ENCODE measurements at places on chromosomes 11 and 22.

DNA sequence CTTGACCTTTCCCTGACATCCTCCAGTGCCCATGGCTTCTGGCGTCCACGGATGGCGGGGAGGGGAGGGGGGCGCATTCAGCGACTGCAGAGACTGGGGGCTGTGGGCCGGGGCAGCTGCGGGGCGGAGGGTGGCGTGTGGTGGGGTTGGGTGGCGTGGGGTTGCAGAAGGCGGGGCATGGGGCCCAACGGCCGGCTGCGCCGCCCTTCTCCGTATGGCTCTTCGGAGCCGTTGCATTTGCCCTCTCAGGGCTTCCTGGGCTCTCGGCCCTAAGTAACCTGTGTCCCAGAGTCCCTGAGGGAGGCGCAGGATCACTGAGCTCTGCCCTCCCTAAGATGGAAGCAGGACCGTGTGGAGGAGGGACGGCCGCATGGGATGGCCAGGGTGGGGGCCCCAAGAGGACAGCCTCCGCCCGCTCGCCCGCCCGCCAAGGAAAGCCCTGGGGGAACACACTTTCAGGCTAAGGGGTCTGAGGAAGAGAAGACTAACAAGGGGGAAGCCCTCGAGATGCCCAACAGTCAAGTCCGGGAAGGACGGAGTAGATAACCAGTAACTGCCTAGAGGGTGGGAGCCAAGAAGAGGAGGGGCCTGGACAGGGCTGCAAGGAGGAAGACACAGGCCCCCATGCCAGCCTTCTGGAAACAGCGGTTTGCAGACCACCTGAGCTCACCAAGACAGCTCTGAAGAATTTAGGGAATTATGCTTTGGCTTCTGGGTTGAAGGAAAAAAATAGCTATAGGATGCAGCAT is 9.2 kb upstream of the AIFM3 start:
- peak; percentile 81 for DNase-seq

DNA sequence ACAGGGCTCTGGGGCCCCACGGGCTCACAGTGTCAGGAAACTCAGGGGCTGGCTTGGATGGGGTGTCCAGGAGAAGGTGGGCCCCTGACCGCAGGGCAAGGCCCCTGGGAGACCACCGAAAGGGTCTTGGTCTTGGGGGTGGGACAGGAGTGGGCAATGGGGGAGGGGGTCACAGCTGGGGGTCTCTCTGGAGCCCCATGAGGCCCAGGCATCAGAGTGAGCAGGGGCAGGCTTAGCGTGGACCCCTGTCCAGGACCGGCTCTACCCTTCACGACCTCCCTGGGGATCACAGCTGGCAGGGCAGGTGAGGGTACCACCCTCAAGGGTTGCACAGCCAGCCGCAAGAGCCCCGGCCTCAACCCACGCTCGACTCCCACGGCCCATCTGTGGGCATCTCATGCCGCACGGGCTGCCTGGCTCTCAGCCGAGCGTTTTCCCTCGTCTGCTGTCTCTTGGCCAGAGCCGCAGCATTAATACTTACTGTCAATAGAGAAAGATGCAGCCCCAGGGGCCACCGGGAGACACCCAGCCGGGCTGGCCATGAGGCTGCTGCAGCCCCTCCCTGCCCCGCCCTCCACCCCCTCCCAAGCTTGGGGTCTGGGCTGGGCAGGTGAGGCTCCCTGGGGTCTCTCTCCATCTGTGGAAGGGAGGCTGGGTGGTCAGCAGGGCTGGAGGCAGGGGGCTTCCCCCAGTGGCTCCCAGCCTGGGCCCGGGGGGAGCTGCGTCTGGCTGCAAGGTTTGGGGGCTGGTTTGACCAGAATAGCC is 662 bp downstream of the MUC5B start:
- no peak for DNase-seq

DNA sequence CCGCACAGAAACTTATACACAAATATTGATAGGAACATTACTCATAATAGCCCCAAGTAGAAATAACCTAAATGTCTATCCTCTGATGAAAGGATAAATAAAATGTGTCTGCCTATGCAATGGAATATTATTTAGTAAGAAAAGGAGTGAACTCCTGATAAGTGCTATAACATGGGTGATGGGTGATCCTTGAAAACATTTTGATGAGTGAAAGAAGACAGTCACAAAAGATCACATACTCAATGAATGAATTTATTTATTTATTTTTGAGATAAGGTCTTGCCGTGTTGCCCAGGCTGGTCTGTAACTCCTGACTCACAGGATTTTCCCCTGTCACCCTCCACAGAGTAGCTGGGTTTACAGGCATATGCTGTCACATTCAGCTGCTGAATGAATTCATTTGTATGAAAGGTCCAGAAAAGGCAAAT is 17.3 kb downstream of the RNF121 start:
- DNase-seq = no peak

DNA sequence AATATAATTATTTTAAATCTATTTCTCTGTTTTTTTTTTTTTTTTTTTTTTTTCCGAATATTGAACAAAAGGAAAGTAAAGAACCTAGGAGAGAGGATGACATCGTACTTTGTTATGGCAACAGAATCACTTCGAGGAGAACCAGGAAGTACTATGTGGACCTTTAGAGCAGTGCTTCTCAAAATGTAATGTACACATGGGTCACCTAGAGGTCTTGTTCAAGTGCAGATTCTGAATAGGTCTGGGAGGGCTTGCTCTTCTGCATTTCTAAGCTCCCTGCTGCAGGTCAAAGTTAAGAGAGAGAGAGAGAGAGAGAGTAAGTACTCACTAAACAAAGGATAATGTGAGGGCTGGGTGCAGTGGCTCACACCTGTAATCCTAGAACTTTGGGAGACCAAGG is 419.5 kb upstream of the TENM4 start:
- no peak for DNase-seq

DNA sequence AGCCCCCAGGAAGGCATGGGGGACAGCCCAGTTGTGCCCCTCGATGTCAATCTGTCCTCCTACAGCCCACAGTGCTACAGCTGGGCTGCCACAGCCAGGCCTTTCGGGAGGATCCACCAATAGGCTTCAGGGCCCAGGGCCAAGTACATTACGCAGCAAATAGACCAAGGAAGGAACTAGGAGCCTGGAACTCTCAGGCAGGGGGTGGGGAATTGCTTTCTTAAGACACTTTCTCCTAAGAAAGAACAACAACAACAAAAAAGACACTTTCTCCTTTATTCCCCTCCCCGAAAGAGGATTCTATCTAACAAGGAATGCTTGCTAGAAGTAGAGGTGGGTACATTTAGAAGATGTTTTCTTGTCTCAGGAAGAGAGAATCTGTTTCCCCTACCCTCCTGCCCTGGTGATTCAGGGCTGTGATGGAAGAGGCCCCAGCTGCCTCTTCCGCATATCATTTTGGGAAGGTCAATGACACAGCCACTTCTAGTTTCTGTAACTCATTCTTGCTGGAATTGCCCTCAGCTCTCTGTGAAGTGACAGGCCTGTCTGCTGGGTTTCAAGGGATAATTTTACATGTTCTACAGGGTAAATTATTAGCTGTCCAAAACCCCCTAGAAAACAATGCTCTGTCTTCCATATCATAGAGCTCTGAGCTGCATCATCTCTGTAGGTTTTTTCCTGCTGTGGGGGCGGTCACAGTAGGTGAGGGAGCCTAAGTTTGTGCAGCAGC is 6.0 kb upstream of the MALAT1 start:
- DNase-seq = peak; percentile 85

GRCh38 chr11:75337195-75337654 is 14.2 kb downstream of the ARRB1 start:
- peak; percentile 58 for DNase-seq

DNA sequence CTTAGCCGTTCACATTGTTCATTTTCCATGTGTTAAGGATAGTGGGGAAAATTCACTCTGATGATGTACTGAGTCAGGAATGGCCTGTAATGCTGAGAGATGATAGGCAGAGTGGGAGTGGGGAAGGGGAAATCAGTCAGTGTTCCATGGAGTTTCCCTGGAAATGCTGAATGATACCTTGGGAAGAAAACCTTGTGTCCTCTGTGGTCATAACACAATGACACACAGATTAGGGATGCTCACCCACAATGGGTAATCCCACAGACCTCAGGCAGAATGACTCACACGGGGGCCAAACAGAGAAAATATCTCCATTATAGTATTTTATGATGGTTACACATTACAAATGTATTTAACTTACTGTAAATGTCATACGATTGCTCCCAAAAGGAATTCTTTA is 118.0 kb downstream of the SNX19 start:
- no peak for DNase-seq

DNA sequence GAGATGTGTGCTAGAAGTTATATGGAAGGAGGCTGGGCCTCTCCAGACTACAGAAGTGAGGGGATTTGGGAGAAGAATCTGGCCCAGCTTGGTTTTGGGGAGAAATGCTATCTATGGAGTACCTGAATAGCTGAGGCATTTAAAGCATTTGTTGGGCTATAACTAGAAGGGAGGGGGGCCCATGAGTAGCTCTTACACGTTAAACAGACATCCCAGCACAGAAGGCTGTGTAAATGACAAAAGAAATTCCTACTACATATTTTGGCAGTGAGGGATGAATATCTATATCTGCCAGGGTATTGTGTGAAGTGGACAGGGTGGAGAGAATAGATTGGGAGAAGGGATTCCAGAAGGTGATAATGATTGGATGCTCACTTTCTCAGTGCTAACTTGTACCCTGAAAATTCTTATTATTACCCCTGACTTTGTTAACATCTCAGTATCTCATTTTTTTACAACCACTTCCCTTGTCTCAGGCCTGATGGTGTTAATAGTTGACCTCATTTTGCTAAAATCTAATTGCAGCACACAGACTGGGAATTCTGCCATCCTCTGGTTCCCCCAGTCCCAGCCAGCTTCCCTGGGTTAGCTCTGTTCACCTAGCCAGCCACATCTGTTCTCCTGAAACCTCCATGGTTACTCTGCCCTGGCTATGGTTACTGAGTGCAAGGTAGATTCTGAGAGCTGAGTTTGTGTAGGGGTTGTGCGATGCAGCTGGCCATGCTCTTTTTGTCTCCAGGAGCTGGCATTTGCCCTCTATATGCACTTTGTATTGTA is 28.8 kb upstream of the RRM1 start:
- DNase-seq = no peak

DNA sequence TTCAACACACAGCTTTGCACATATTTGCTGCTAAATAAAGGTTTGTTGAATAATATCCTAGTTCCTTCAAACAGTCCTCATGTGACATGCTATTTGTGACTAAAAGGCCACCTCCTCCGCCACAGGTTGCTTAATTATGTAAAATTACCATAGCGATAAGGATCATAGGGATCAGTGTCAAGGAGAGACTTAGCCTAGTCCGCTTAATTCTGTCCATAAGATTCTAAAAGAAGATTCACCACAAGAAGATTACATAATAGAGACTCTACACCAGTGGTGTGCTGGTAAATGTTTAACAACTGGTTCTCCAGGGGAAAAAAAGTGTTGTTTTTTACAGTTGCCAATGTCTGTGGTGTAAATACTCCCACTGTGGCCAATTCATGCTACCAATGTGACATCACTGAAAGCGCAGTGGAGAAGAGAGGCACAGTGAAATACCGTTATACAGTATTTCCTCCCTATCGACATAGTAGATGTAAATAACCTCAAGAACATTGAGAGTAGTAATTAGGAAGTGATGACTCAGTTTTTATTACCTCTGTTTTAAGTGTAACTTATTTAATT is 4.2 kb upstream of the CHRDL2 start:
- no peak for DNase-seq

DNA sequence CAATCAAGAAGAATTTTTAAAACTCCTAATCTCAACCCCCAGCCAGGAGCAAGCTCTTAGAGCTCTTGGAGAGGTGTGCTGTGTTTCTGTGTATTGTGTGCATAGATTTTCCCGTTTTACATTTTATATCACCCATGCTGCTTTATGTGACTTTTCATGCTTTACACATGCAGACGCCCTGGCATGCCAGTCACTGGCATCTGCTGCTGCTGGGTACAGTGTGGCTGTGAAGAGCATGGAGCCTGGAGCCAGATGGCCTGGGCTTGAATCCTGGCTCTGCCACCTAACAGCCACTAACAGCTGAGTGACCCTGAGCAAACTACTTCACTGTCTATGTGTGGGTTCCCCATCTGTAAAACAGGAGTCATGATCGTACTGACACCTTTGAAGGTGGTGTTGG is 23.1 kb downstream of the POLR3H start:
- no peak for DNase-seq

GRCh38 chr11:84250834-84251613 is 964.9 kb upstream of the CCDC90B start:
- no peak for DNase-seq

GRCh38 chr11:96642583-96642982 is 252.8 kb downstream of the JRKL start:
- no peak for DNase-seq

DNA sequence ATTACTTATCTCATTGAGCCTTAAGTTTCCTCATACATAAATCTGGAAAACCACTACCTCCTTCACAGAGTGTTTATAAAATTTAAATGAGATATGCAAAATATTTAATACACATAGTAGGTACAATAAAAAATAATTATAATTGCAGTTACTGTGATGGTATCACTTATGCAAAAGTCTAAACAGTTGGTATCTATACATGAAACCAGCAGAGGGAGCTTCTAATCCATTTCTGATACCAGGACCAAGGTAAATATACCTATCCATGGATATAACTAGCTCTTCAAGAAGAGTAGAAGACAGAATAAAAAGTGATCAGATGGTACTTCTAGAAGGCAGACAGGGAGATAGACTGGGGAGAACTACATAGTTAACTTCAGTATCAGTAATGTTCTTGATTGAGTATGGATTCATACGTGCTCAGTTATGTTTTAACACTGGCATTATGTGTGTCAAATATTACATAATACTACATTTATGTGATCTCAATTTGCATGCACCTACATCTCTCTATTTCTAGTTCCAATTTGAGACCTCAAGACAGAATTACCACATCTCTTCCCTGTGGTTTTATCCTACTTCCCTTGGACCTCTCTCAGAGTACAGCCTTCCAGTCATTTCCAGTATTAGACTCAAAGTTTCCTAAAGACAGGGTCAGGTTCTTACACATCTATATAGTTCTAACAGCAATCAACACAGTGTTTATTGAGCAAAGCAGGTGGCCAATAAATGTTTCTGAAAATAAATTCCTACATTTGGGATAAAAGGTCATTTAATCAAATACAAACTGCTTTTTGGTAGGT is 13.7 kb upstream of the TSG101 start:
- peak; percentile 63 for DNase-seq

- DNase-seq = peak; percentile 66
Measured at GRCh38 chr11:44814881-44815592, 88.3 kb downstream of the TSPAN18 start.

GRCh38 chr11:118263695-118264568 is at the start of gene MPZL2:
Gene MPZL2 (minus strand): TSS chr11:118264297. CDS start chr11:118264153, 144 bp downstream.
- peak; percentile 28 for DNase-seq

GRCh38 chr11:65383778-65384177 is 1.3 kb upstream of the SLC25A45 start:
- peak; percentile 46 for DNase-seq

DNA sequence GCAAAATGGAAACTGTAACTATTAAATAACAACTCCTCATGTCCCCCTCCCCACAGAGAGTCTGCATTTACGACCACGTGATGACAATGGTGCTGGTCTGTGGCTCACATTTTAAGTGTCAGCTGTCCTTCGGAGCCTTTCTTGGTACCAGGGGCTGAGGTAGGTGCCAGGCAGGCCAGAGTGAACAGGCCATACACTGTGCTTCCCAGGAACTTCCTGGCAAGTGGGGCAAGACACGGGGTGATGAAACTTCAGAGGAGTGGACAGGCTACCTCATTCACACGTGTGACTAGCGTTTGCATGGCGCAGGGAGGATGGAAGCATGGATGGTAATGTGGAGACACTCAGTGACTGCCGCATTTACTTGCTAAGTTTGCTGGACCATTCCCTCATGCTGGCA is 10.4 kb upstream of the YPEL1 start:
- no peak for DNase-seq
